Uterus (tissue), 4 donors: ENCODE measurements at places on chromosomes 13 and 19.

- no peaks in the 10 kb centered on the region for H3K36me3 ChIP-seq
- H3K4me3 ChIP-seq, result no peak overlapping the region
- DNase-seq, result no peak
- no peak overlapping the region for H3K27ac ChIP-seq
- no peaks in the 10 kb centered on the region for H3K27me3 ChIP-seq
- no peaks in the 10 kb centered on the region for H3K4me1 ChIP-seq
Measured at GRCh38 chr13:29676941-29677452, 81.5 kb upstream of the SLC7A1 start.

DNA sequence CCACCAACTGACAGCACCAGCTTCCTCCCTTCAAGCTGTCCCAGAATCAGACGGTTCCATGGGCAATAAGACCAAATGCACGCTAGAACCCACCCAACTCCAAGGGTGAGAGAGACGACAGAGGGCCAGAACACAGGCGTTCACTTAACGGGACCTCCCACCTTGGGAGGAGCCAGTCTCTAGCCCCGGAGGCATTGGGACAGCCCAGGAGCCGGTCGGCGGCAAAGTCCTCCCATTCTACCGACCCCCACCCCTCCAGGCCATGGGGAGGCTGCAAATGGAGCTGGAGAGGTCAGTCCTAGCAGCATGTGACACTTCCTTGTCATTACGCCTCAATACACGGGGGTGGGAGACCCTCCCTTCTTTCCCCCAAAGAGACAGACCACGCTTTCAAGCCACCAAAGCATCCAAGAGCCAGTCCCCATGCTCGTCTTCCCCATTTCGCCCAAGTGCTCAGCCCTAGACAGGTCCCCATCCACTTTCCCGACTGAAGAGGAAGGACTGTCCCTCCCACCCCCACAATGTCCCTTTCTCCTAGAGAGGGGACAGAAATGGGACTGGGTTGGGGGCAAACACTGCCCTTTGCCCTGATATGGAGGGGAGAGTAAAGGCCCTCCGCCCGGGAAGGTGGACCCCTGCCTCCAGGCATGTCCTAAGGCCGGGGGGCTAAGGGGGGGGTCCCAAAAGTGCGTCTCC is 964 bp downstream of the KHSRP start:
- H3K4me1 ChIP-seq, result peaks cover 8% of the 10 kb centered on the region
- H3K36me3 ChIP-seq, result no peaks in the 10 kb centered on the region
- H3K4me3 ChIP-seq, result peak overlapping the region; percentile 89

- no peaks in the 10 kb centered on the region for H3K36me3 ChIP-seq
- no peaks in the 10 kb centered on the region for H3K4me1 ChIP-seq
- no peak overlapping the region for H3K27ac ChIP-seq
- no peak for DNase-seq
- no peak overlapping the region for H3K4me3 ChIP-seq
Measured at GRCh38 chr13:75263741-75264407, 218.1 kb downstream of the TBC1D4 start.

- H3K27me3 ChIP-seq, result no peaks in the 10 kb centered on the region
- no peak overlapping the region for H3K4me3 ChIP-seq
- no peaks in the 10 kb centered on the region for H3K36me3 ChIP-seq
- no peaks in the 10 kb centered on the region for H3K4me1 ChIP-seq
Measured at GRCh38 chr19:8500158-8500557, 2.3 kb downstream of the PRAM1 start.

- H3K27ac ChIP-seq, result peak overlapping the region; percentile 4
- H3K4me1 ChIP-seq, result peaks cover 6% of the 10 kb centered on the region
- H3K4me3 ChIP-seq, result no peak overlapping the region
- no peaks in the 10 kb centered on the region for H3K27me3 ChIP-seq
Measured at GRCh38 chr13:110294146-110294545, 12.8 kb downstream of the COL4A1 start.

- no peaks in the 10 kb centered on the region for H3K27me3 ChIP-seq
- DNase-seq, result peak; percentile 40
- H3K4me1 ChIP-seq, result no peaks in the 10 kb centered on the region
- no peaks in the 10 kb centered on the region for H3K36me3 ChIP-seq
- no peak overlapping the region for H3K4me3 ChIP-seq
Measured at GRCh38 chr13:74289861-74290773, 155.9 kb upstream of the KLF12 start.

DNA sequence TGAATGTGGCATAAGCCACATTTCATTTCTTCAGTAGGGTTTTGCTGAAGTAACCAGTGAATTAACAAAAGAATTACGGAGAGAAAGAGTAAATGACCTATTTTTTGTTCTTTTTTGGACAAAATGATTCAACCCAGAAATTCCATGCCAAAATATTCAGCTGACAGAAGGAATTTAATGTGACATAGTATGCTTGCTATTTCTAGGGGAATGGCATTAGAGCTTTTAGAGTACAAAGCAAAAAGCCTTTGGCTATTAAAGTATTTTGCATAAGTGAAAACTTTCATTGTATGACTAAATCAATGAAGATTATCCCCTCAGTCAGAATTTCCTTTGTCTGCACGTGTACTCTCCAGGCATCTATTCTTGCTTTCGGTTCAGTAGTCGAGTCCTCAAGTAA is 465.3 kb downstream of the COG6 start:
- H3K4me1 ChIP-seq, result peaks cover 4% of the 10 kb centered on the region
- no peak overlapping the region for H3K4me3 ChIP-seq
- DNase-seq, result no peak
- H3K36me3 ChIP-seq, result no peaks in the 10 kb centered on the region

- H3K36me3 ChIP-seq, result no peaks in the 10 kb centered on the region
- no peak overlapping the region for H3K27ac ChIP-seq
Measured at GRCh38 chr19:42512743-42513304, 15.5 kb downstream of the CEACAM1 start.

GRCh38 chr13:74444161-74444571 is 310.0 kb upstream of the KLF12 start:
- no peak overlapping the region for H3K27ac ChIP-seq
- H3K27me3 ChIP-seq, result no peaks in the 10 kb centered on the region
- no peaks in the 10 kb centered on the region for H3K4me1 ChIP-seq
- H3K4me3 ChIP-seq, result no peak overlapping the region
- no peaks in the 10 kb centered on the region for H3K36me3 ChIP-seq

DNA sequence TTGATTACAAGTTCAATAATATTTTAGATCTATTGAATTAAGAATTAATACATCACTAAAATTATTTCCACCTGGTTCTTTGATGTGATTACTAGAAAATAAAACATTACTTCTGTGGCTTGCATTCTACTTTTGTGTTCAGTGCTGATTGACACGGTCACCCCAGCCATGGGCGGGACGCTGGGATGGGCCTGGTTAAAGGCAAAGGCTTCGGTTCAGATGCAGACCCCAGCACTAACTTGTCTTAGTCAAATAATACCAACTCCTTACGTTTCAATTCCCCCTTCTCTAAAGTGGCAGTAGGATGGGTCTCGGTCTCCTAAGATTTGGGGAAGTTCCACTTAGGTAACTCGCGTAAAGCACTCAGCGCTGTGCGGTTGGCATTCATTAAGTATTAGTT is 144.9 kb downstream of the URI1 start:
- DNase-seq, result no peak
- H3K4me3 ChIP-seq, result no peak overlapping the region
- H3K36me3 ChIP-seq, result no peaks in the 10 kb centered on the region
- no peak overlapping the region for H3K27ac ChIP-seq
- no peaks in the 10 kb centered on the region for H3K4me1 ChIP-seq
- H3K27me3 ChIP-seq, result no peaks in the 10 kb centered on the region

- H3K4me1 ChIP-seq, result no peaks in the 10 kb centered on the region
- no peak overlapping the region for H3K4me3 ChIP-seq
- no peak overlapping the region for H3K27ac ChIP-seq
- no peaks in the 10 kb centered on the region for H3K27me3 ChIP-seq
Measured at GRCh38 chr13:97935071-97935470, 18.4 kb upstream of the IPO5 start.

- H3K27me3 ChIP-seq, result no peaks in the 10 kb centered on the region
- no peak overlapping the region for H3K27ac ChIP-seq
- H3K4me1 ChIP-seq, result no peaks in the 10 kb centered on the region
- no peaks in the 10 kb centered on the region for H3K36me3 ChIP-seq
Measured at GRCh38 chr19:33241091-33241529, 15.5 kb upstream of the SLC7A10 start.

DNA sequence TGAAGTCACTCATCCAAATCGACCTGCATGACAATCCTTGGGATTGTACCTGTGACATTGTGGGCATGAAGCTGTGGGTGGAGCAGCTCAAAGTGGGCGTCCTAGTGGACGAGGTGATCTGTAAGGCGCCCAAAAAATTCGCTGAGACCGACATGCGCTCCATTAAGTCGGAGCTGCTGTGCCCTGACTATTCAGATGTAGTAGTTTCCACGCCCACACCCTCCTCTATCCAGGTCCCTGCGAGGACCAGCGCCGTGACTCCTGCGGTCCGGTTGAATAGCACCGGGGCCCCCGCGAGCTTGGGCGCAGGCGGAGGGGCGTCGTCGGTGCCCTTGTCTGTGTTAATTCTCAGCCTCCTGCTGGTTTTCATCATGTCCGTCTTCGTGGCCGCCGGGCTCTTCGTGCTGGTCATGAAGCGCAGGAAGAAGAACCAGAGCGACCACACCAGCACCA is 5.9 kb downstream of the SLITRK5 start:
- H3K36me3 ChIP-seq, result no peaks in the 10 kb centered on the region
- no peak overlapping the region for H3K27ac ChIP-seq
- no peak overlapping the region for H3K4me3 ChIP-seq
- H3K4me1 ChIP-seq, result no peaks in the 10 kb centered on the region

DNA sequence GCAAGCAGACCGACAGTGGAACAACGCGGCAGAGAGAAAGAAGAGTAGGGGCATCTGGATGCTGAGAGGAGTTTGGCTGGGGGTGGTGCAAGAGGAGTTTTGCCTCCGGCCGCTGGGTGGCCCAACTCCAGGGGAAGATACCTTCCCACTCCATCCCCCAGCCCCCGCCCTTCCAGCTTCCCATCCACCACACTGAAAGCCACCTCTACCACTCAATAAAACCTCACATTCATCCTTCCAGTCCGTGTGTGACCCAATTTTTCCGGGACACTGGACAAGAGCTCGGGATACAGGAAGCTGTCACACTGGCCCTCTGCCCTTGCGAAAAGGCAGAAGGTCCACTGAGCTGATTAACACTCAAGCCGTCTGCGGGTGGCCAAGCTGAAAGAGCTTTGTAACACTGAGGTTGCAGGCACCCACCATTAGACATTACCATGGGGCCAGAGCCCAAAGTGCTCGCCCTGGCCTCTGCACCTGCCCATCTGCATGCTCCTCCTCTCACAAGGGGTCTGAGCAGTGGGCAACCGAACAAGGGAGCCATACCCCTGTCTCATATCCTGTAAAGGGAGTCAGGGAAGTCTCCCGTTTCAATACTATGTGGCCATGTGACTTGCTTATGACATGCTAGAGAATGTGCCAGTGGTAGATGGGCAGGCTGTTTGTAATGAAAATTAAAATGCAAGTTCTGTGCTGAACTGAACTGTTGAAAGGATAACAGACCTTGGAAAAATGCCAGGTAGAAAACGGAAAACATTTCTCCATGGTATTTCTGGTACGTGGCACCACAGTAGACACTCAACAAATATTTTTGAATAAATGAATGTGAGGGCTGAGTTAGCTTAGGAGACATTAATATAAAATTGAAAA is 205.1 kb upstream of the STARD13 start:
- no peak overlapping the region for H3K27ac ChIP-seq
- no peak overlapping the region for H3K4me3 ChIP-seq
- H3K4me1 ChIP-seq, result no peaks in the 10 kb centered on the region
- DNase-seq, result no peak
- no peaks in the 10 kb centered on the region for H3K27me3 ChIP-seq

DNA sequence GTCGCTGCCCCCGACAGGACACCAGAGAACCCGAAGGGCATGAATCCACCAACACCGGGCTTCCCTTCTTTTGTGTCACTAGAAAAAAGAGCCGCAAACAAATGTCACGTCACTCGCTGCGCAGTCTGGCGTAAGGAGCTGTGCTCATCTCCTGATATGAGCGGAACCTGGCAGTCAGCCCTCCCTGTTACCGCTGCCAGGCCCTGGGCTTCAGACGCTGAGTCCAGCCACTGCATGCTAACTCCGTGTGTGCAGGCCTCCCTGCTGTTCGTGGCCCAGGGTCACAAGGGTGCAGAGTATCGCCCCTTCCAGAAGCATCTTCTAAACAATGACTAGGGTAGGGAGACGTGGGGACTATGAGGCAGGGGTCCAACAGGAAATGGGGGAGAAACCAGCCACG is 71.3 kb downstream of the SLC7A1 start:
- H3K27me3 ChIP-seq, result no peaks in the 10 kb centered on the region
- no peaks in the 10 kb centered on the region for H3K4me1 ChIP-seq
- H3K4me3 ChIP-seq, result no peak overlapping the region
- no peak for DNase-seq

GRCh38 chr13:23354520-23354919 is 79.0 kb downstream of the SACS start:
- H3K27ac ChIP-seq, result no peak overlapping the region
- no peaks in the 10 kb centered on the region for H3K4me1 ChIP-seq
- no peaks in the 10 kb centered on the region for H3K27me3 ChIP-seq
- H3K36me3 ChIP-seq, result no peaks in the 10 kb centered on the region
- DNase-seq, result no peak
- H3K4me3 ChIP-seq, result no peak overlapping the region

- H3K36me3 ChIP-seq, result no peaks in the 10 kb centered on the region
- no peak overlapping the region for H3K4me3 ChIP-seq
Measured at GRCh38 chr13:64684685-64685431, 2545.3 kb downstream of the PCDH9 start.

GRCh38 chr13:30997697-30998096 is 65.2 kb downstream of the TEX26 start:
- no peak overlapping the region for H3K4me3 ChIP-seq
- no peak for DNase-seq
- H3K27me3 ChIP-seq, result no peaks in the 10 kb centered on the region

GRCh38 chr13:34247596-34247995 is 429.6 kb downstream of the RFC3 start:
- no peaks in the 10 kb centered on the region for H3K27me3 ChIP-seq
- no peak overlapping the region for H3K27ac ChIP-seq
- no peaks in the 10 kb centered on the region for H3K4me1 ChIP-seq
- no peak for DNase-seq
- H3K36me3 ChIP-seq, result no peaks in the 10 kb centered on the region

DNA sequence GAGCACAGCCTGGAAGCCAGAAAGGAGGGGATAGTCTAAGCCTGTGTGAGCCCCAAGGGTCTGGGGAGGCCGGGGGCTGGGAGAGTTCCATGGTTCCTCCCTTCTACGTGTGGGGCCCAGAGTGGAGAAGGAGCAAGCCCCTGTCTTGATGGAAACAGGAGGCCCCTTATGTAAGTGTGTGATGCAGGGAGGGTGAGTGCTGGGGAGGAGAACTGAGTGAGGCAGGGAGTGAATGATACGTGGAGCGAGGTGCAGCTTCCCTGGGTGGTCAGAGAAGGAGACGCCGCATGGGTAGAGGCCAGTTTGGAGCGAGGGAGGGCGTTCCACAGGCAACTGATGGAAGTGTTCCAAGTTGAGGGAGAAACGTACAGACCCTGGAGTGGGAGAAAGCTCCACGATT is 16.0 kb downstream of the MAG start:
- no peaks in the 10 kb centered on the region for H3K36me3 ChIP-seq
- no peak overlapping the region for H3K4me3 ChIP-seq
- DNase-seq, result no peak
- no peak overlapping the region for H3K27ac ChIP-seq
- no peaks in the 10 kb centered on the region for H3K4me1 ChIP-seq

DNA sequence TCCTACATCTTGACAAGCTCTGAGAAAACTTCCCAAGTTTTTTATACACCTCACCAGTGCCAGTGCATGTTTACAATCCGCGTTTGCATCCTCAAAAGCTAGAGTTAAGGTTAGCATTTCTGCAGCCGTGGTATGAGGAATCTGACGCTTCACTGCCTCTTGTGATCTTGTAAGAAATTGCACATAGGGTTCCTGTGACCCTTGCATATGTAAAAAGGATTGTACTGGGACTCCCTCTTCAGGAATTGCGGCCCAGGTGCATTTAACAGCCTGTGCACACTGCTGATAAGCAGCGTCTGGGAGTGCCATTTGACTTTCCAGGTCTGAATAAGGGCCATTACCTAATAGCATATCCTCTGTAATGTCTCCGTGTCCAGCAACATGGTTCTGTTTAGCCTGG is 15.3 kb downstream of the FPR3 start:
- H3K27me3 ChIP-seq, result no peaks in the 10 kb centered on the region
- DNase-seq, result no peak
- no peak overlapping the region for H3K27ac ChIP-seq
- no peaks in the 10 kb centered on the region for H3K36me3 ChIP-seq
